ENCODE measurements at places on chromosomes 16 and 17.
A peak's percentile ranks its signal among the peaks of the same experiment; 100 is the strongest.

- no peak for DNase-seq
Observed at GRCh38 chr17:76537288-76537577, 276 bp downstream of the CYGB start.

GRCh38 chr17:77942112-77942988, 16.2 kb upstream of the TNRC6C start:
- no peak for DNase-seq

GRCh38 chr17:40645291-40645690, 2.3 kb downstream of the SMARCE1 start:
- DNase-seq = no peak

GRCh38 chr16:88303405-88303804, 79.4 kb upstream of the ZNF469 start:
- DNase-seq = no peak

GRCh38 chr17:38452719-38453118, 24.5 kb downstream of the ARHGAP23 start:
- DNase-seq = no peak

DNA sequence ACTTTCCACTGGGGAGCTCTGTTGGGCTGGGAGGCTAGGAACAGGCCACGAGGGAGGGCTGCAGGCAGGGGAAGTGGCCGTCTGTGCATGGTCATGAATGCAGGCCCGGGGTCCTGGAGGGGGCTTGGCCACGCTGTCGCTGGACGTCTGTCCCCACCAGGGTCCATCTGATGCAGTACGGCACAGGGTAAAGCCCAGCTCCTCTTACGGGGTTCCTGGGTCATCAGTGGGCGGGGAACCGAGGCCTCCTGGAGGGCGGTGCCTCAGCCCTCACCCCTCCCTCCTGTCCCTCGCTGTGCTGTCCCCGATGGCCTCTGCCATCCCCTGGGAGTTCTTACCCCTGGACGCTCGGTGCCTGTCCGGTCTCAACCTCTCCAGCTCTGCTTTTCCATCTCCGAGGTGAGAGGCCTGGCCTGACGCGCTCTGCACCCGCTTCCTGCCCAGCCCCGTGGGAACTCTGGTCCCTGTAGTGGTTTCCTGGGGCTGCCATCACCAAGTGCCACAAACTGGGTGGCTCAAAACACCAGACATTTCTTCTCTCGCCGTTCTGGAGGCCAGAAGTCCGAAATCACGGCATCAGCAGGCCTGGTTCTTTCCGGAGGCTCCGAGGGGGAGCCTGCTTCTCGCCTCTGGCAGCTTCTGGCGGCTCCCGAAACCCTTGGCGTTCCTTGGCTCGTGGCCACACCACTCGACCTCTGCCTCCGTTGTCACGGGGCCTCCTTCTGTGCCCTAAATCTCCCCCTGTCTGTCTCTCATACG, 182.8 kb downstream of the SEC14L1 start:
- DNase-seq = no peak

DNA sequence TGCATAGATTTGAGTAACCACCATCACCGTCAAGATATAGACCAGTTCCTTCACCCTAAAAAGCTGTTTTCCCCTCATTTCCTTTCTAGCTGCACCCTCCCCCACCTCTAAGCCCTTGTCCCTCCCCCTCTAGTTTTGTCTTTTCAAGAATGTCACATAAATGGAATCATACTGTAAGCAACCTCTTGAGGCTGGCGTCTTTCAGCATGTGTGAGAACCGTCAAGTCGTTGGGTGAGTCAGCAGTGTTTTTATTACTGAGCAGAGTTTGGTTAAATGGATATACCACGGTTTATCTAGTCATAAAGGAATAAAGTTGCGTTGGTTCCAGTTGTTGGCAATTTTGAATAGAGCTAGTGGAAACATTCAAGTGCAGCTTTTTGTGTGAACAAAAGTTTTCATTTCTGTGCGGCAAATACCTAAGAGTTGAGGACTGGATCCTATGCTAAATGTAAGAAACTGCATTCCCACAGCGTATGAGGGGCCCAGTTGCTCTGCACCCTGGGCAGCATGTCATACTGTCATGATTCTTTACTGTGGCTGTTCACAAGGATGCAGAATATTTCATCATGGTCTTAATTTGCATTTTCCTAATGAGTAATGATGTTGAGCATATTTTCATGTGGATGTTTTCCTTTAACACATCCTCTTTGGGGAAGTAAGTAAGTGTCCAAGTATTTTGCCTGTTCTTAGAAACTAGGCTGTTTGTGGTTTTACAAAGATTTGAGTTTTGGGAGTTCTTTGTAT, 264.3 kb downstream of the CPPED1 start:
- no peak for DNase-seq

- DNase-seq = no peak
Observed at GRCh38 chr17:78114831-78115723, 13.5 kb downstream of the TMC6 start.

DNA sequence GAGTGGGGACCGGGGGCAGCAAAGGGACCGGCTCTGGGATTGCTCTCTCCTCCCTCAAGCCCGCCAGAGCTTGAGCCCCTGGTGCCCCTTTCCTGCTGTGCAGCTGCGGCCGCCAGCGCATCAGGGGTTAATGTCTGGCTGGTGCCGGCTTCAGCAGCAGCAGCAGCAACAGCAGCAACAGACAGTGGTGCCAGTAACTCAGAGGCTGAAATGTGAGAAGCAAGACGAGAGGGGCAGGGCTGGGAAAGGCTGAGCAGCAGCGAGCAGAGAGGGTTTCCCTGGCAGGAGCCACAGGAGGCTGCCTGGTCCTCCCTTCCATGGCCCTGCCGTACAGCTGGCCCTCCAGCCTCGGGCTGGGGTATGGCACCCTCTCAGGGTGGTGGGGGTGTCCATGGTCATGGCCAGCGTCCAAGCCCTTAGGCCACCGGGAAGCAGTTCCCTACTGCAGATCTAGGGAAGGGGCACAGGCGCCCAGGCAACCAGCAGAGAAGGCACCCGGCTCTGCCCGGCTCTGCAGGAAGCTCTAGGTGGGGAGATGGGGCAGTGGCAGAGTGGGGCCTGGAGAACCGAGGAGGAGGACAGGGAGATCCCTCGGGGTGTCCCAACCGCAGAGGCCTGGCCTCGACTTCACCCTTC, 21.1 kb upstream of the TFAP4 start:
- DNase-seq = no peak

DNA sequence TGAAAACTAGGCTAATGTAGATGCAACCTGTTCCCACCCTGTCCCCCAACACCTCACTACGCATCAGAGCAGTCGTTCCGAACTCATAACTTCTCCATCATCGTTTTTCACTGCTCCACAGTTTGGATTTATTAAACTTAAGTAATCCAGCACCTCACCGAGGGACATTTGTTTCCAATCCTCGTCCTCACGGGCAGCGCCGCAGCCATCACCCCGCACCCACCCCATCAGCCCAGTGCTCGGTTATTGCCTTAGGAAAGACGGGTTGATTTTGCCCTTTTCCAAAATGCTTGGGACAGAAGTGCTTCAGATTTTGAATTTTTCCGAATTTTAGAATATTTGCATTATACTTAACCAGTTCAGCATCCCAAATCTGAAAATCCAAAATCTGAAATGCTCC, 71.0 kb upstream of the DOC2B start:
- DNase-seq = no peak

DNA sequence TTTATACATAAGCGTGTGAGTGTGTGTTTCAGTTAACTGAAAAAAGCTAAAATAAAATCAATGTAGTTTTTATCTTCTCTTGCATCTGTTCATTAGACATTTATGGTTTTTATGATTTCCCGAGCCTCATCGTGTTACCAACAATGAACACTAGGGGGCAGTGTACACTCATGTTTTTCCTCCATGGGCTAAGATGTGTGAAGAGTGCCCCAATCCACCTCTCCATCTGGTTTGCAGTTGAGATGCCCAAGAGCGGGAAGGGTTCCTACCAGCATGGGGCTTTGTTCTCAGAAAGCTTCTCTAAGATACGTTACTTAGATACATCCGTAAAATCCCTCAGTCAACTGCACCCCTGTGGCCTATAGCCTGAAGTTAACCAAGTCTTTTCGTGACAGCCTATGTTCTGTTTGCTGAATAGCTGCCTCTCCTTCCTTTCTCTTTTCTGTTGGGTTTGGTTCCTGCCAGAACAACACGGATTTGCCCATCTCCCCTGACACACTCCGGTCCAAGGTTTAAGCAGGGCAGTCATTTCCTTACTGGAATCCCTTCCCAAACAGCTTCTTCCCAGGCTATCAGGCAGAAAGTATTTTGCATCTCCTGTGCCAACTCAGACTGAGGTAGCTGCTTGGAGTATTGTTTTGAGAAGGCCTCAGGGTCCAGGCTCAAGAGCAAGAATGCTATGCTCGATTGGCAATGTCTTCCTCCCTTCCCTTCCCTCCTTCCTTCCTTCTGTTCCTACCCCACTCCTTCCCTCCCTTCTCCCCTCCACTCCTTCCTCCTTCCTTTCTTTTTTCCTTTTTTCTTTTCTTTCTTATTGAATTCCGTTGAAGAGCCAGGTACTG, 12.9 kb upstream of the ELAC2 start:
- DNase-seq = peak; percentile 51

DNA sequence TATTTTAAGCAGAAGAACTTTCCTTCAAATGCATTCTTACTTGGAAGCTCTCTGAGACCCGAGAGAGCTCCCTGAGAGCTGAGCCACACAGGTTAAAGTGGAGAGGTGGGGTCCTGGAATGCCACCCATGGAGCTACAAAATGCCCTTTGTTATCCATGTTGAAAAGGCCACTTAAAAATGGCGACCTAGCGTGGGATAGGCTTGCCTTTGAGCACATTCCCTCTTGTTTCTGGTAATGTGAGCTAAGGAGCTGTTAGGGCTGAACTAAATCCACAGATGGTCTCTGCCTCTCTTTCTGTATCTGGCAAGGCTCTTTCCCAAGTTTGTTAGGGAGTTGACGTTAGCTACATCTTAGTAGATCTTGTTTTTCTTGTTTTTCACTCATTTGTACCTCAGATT, 171.6 kb downstream of the SNX29 start:
- no peak for DNase-seq

DNA sequence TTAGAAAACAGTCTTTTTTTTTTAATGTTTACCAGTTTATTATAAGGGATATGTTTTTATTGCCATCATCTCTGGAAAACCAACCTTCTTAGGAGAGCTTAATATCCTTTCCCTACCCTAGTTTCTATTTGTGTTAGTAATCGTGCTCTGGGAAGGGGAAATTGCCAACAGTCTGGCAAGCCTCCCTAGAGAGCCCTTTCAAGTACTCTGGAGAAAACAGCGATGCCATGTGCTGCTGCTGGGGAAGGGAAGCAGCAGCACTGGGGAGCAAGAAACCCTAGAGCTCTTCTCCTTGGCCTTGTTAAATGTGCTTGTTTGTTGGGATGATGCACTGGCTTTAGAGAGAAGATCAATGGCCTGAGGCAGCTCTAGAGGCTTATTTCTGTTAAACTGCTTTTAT, 10.3 kb downstream of the RETREG3 start:
- DNase-seq = no peak

- no peak for DNase-seq
Observed at GRCh38 chr16:65071433-65072311, 50.2 kb downstream of the CDH11 start.

- DNase-seq = no peak
Observed at GRCh38 chr17:60901806-60902205, 224.2 kb downstream of the BCAS3 start.

DNA sequence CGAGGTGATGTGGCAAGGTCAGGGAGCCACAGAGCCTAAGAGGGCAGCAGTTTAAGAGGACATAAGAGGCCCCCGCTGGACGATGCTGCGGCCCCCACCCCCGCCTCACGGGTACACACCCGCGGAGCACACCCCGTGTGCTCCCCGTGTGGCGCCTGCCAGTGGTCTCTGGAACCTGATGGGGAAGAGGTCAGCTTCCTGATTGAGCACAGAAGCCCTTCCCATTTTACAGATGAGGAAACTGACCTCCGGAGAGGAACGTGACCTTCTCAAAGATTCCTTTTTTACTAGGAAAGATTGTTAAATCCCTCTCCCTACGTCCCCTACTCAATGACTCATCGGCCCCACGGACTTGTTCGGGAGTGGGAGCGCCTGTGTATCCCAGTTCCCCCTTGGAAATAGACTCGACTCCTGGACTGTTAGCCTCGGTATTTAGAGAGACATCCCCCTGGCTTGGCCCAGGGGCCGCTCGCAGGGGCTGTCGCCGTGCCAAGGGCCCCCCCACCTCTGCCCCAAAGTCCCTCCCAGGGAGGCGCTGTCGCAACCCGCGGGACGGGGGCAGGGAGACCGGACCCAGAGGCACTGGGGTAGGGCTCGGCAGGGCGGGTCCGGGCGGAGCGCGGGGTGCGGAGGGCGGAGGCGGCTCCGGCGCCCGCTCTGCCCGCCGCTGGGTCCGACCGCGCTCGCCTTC, at the start of gene ABCC3:
ABCC3 (plus strand) TSS at position 658 of the 691 bp plus-strand sequence. CDS start 56 bp downstream, outside the sequence.
- DNase-seq = no peak

GRCh38 chr17:2207815-2208515, 95.6 kb downstream of the SMG6 start:
- no peak for DNase-seq

DNA sequence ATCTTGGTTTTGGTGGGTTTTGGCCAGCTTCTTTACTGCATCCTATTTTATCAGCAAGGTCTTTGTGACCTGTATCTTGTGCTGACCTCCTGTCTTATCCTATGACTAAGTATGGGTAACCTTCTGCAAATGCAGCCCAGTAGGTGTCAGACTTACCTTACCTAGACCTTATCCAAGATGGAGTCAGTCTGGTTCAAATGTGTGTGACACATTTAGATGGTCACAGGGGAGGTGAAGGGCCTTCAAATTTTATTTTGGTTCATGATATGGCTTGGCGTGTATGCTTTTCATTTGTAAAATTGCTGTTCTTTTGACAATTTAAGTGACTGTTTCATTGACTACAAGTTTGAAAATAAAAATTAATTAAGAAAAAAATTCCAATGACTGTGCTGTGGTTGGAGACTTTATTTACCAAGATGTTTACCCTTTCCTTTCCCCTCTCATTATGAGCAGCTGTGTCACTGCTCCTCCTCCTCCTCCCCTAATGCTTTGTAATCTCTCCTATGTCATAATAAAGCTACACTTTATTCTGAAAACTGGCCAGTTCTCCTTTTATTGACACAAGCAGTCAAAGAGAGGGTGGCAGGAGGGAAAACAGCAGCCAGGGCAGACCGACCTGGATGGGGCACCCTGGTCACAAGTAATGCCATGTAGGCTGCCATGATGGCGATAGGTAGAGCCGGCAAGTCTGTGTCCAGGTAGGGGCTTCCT, 49.4 kb downstream of the TNFRSF13B start:
- no peak for DNase-seq

DNA sequence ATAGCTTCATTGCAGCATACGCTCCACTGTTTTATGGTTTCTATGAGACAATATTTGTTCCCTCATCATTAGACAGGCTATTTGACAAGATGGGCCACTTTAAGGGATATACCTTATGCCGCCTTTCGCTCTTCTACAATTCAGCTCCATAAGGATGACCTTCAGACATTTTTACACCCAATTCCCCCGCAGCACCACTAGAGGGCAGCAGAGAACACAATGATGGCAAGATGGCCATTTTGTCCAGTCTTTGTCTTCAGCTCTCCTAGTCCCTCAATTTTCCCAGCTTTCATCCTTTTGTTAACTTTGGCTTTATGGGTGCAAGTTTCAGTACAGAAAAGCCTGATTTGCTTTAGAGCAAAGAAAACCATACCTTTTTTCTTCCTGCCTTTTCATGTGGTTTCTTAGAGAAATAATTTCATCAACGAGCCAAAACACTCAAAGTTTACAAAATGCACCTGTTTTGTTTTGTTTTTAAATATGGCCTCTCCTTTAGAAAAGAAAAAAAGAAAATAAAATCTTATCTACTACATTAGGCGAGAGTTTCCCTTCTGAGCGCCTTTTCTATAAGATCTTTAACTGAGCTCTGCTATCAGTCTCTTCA, 355.3 kb downstream of the TOX3 start:
- DNase-seq = peak; percentile 47

GRCh38 chr16:49700251-49701064, 155.5 kb downstream of the ZNF423 start:
- no peak for DNase-seq

- no peak for DNase-seq
Observed at GRCh38 chr17:48907713-48908046, 527 bp upstream of the UBE2Z start.

Data from kidney capillary endothelial cell (primary cell).